ENCODE measurements at places on chromosomes 2 and 18.
A peak's percentile ranks its signal among the peaks of the same experiment; 100 is the strongest.

GRCh38 chr2:23655934-23656596 lies 270.9 kb downstream of the ATAD2B start:
- no peak overlapping the region for H3K27ac ChIP-seq
- no peak for DNase-seq
- H3K27me3 ChIP-seq: no peaks in the 10 kb centered on the region

GRCh38 chr2:69619725-69620124 lies 23.8 kb downstream of the AAK1 start:
- H3K4me1 ChIP-seq: peaks cover 79% of the 10 kb centered on the region
- H3K27me3 ChIP-seq: no peaks in the 10 kb centered on the region
- no peak overlapping the region for H3K4me3 ChIP-seq
- peak overlapping the region; percentile 0 for H3K27ac ChIP-seq
- DNase-seq: no peak
- H3K36me3 ChIP-seq: no peaks in the 10 kb centered on the region

- H3K4me1 ChIP-seq: no peaks in the 10 kb centered on the region
- no peak overlapping the region for H3K27ac ChIP-seq
- DNase-seq: no peak
- H3K27me3 ChIP-seq: no peaks in the 10 kb centered on the region
- no peaks in the 10 kb centered on the region for H3K36me3 ChIP-seq
- no peak overlapping the region for H3K4me3 ChIP-seq
Measured at GRCh38 chr18:50624981-50625380, 65.1 kb downstream of the MAPK4 start.

DNA sequence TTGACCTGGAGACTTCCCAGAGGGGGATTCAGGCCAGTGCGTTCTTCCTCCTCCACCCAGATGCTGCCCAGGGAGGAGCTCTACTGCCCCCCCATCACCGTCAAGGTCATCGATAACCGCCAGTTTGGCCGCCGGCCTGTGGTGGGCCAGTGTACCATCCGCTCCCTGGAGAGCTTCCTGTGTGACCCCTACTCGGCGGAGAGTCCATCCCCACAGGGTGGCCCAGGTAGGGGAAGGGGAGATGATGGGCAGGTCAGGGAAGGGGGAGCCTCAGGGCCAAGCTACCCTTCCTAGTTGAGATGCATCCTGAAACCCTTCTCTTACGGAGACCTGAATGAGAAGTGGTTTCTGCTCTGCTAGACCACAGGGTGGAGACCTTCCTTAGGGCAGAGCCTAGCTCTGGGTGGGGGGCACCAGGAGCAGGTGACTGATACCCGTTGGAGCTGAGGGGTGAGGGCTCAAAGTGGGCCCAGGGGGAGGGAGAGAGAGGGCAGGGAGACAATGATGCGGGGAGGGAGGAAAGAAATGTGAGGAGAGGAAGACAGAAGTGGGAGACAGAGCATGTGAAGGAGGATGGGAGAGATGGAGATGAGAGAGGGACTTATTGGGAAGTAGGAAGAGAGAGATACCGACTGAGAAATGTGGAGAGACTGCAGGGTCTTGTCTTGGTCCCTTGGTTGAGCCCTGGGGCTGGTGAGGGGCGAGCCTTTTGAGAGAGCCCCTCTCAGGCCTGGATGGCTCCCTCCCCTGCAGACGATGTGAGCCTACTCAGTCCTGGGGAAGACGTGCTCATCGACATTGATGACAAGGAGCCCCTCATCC lies 159.4 kb downstream of the DYSF start:
- DNase-seq: no peak
- H3K27ac ChIP-seq: no peak overlapping the region
- H3K4me3 ChIP-seq: no peak overlapping the region
- no peaks in the 10 kb centered on the region for H3K36me3 ChIP-seq

DNA sequence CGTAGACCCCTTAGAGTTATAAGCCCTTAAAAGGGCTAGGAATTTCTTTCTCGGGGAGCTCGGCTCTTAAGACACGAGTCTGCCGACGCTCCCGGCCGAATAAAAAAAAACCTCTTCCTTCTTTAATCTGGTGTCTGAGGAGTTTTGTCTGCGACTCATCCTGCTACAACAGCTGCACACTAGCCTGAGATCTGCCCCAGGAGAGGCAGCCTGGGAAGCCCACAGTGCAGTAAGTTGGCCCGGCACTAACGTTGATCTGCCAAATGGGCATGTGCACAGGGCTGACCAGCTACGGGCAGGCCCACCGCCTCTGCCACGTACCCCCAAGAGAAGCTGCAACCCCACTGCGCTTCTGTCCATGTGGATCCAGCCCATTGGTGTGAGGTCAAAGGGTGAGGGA lies 8.4 kb upstream of the LIMS2 start:
- H3K4me3 ChIP-seq: no peak overlapping the region
- H3K4me1 ChIP-seq: no peaks in the 10 kb centered on the region
- H3K36me3 ChIP-seq: no peaks in the 10 kb centered on the region
- H3K27ac ChIP-seq: no peak overlapping the region

DNA sequence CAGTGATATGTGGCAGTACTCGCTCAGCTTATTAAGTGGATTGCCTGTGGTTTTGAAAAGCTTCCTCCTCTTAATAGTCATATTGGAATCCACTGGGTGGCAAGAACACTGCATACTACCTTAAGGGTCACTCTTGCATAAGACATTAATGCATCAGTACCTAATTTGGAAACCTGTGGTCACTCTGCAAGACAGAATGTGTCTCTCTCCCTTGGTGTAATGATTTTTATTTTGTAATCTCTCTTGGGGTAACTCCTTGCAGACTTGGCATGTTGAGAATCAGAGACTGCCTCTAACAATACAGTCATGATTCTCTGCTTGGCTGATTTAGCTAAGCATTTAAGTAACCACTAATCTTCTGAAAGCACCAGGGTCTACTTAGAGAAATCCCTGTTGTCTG lies 33.0 kb upstream of the IER3IP1 start:
- no peak overlapping the region for H3K27ac ChIP-seq
- peaks cover 4% of the 10 kb centered on the region for H3K27me3 ChIP-seq
- no peak overlapping the region for H3K4me3 ChIP-seq
- H3K36me3 ChIP-seq: no peaks in the 10 kb centered on the region
- DNase-seq: no peak
- H3K4me1 ChIP-seq: no peaks in the 10 kb centered on the region
